Lung (tissue), 17 donors: ENCODE measurements at places on chromosomes 2 and 18. TPM values are rescaled to one million over a fixed set of nuclear protein-coding genes. Genes with fewer than 3 reads are reported as not detected.

CD8B2 gene
- not detected for total RNA-seq

CYBRD1 gene
- total RNA-seq = 488 TPM

SH3YL1 gene
- 121 TPM for total RNA-seq

HRH4 gene
- 0.89 TPM for total RNA-seq

SLC8A1 gene
- total RNA-seq = 34.7 TPM

AMER3 gene
- total RNA-seq = 0.09 TPM

KRCC1 gene
- 22.0 TPM for total RNA-seq

PDCD1 gene
- total RNA-seq = 0.97 TPM

FARP2 gene
- total RNA-seq = 38.8 TPM

RNF125 gene
- total RNA-seq = 4.8 TPM

RAB27B gene
- 21.5 TPM for total RNA-seq

LYPD1 gene
- total RNA-seq = 0.28 TPM

GALNT13 gene
- total RNA-seq = 1.4 TPM

CCDC102B gene
- total RNA-seq = 30.4 TPM

TFPI gene
- total RNA-seq = 253 TPM

CAPN14 gene
- 0.21 TPM for total RNA-seq

ALK gene
- 0.09 TPM for total RNA-seq

STARD6 gene
- not detected for total RNA-seq

FAM110C gene
- total RNA-seq = 3.0 TPM

NYAP2 gene
- total RNA-seq = 1.5 TPM

RAMP1 gene
- 10.5 TPM for total RNA-seq

SYT4 gene
- 0.61 TPM for total RNA-seq

RBBP8 gene
- total RNA-seq = 33.8 TPM

CYP27C1 gene
- total RNA-seq = 0.06 TPM

MC5R gene
- not detected for total RNA-seq

PLA2R1 gene
- total RNA-seq = 13.5 TPM

TANC1 gene
- total RNA-seq = 42.2 TPM

CCDC93 gene
- total RNA-seq = 45.6 TPM

GKN2 gene
- 103 TPM for total RNA-seq

ABHD1 gene
- total RNA-seq = 0.74 TPM

ZBTB7C gene
- 4.2 TPM for total RNA-seq

GCKR gene
- total RNA-seq = 0.95 TPM

ACOXL gene
- total RNA-seq = 10.6 TPM

RGPD3 gene
- total RNA-seq = 0.71 TPM

SEMA4C gene
- total RNA-seq = 42.0 TPM

PPP1R1C gene
- 3.9 TPM for total RNA-seq

NT5C1B gene
- not detected for total RNA-seq

FKBP1B gene
- 10.5 TPM for total RNA-seq

RSAD2 gene
- total RNA-seq = 13.2 TPM

CLEC4F gene
- 0.58 TPM for total RNA-seq

SIGLEC15 gene
- 0.91 TPM for total RNA-seq

LHCGR gene
- 0.12 TPM for total RNA-seq

LAMA1 gene
- total RNA-seq = 2.8 TPM

RMC1 gene
- 28.2 TPM for total RNA-seq

VSNL1 gene
- 1.9 TPM for total RNA-seq
